Colonic mucosa (tissue), 4 donors: ENCODE measurements at places on chromosomes 12 and 14.

DNA sequence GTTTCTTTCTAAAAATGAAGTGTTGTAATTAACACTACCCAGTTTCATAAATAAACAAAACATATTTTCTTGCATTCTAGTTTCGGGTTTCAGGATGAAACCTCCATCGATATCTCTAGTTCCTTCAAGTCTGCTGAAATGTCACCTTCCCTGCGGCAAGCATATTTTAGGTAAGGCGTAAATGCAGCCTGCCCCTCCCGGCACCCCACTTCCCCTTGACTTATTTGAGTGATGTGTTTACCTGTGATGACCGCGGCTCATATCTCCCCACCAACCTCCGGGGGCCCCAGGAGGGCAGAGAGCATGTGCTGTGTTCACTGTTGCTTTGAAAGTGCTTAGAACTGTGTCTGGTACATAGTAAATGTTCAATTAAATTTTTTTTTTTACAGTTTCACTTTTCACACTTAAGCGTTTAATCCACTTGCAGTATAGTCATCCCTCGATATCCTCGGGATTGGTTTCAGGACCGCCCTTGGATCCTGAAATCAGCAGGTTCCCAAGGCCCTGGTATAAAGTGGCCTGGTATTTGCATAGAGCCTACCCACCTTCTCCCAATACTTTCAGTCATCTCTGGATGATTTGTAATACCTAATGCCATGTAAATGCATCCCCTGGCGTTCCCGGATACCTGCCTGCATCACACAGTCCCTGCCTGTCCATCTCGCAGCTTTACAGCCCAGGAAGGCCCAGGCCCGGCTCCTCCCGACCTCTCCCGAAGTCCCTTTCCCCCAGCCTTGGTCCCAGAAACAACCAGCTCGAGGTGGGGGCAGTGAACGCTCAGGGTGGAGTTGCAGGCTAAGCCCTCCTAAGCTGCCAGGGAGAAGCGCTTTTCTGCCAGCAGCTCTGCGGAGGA lies 40.2 kb upstream of the FBRSL1 start:
- DNase-seq, result no peak

DNA sequence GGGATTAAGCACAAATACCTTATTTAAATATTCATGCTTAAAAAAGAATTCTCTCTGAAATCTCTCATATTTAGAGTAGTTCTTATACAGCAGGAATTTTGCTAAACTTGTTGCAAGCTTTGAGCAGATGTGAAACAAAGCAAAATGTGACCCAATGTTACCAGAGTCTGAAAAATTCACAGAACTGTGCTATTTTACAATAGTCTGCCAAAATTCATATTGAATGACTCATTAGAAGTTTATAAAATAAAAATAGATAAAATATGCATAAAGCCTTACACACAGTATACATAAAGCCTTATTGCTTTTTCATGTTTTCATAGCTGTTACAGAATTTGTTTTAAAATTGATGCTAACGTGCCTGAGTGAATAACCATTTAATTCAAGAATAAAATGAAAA lies 17.8 kb upstream of the RHOJ start:
- no peak for DNase-seq

DNA sequence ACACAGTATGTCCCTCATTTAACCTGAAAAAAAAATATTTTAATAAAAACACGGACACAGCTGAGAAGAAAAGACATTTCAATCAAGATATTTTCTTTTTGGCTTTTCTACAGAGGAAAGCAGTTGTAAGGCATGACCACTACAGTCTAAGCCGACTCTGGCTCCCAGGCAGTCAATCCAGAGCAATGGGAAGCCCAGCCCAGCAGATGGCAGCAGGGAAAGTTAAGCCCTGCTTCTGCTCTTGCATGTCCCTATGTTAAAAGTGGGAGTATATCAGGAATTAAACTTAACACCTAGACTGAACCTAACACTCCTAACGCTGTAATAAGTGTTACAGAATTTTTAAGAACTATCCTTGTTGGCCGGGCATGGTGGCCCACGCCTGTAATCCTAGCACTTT lies 19.5 kb upstream of the HAL start:
- peak; percentile 22 for DNase-seq

GRCh38 chr12:98653866-98654493 lies 8.9 kb downstream of the APAF1 start:
- DNase-seq, result no peak

DNA sequence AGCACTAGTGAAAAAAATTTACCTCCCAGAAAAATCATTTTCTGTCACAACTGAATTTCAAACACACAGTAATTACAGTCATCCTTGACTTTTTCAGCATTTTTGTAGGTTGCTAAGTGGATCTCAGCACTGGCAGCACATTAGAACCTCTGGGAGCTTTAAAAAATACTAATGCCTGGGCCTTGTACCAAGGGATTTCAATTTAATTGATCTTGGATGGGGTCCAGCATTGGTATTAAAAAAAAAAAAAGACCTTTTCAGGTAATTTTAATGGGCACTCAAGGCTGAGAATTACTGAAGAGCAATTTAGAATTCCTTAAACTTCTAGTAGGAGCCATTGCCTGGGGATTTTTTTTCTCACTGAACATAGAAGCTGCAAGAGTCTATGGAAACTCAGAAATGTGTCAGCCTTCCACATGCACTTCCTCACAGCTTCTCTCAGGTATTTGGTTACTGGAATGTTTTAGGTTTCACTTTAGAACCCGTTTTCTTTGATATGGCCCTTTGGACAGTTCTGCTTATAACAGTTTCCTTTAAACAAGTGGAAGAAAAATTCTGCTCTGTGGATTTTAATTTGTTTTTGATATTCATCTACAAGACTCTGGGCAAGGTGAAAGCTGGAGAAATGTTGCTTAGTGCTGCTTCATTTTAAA lies 88.5 kb upstream of the DACT1 start:
- no peak for DNase-seq

GRCh38 chr12:77725611-77726010 lies 105.1 kb upstream of the NAV3 start:
- DNase-seq, result no peak

- no peak for DNase-seq
Measured at GRCh38 chr12:14326699-14327098, 38.8 kb upstream of the ATF7IP start.

DNA sequence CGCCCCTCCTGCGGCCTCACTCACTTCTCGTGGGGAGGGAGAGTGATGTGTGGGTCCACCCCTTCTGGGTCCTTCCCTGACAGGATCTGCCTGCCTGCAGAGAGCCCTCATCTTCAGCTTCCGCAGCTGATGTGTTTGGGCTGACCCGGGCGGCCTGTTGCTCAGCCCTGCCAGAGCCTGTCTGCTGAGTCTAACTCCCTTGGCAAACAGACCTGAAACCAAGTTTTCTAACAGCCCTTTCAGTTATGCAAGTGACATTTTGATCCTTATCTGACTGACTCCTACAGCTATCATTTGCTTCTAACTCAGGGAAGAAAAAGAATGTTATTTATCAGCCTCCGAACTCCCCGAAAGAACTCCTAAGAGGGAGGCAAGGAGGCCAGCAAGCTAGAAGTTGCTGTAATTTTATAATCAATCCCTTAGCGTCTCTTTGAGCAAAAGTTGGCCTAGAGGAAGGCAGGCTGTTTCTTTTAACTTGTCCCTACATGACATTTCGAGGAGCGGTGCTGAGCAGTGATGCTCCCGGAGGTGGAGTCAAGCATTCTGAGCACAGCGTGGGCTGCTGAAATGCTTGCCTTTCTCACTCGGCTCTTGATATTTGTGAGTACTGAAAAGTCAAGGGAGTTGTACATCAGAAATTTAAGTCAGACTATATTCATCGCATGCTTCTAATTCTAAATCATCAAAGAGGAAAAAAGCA lies 31.5 kb upstream of the CACNA2D4 start:
- DNase-seq, result no peak

DNA sequence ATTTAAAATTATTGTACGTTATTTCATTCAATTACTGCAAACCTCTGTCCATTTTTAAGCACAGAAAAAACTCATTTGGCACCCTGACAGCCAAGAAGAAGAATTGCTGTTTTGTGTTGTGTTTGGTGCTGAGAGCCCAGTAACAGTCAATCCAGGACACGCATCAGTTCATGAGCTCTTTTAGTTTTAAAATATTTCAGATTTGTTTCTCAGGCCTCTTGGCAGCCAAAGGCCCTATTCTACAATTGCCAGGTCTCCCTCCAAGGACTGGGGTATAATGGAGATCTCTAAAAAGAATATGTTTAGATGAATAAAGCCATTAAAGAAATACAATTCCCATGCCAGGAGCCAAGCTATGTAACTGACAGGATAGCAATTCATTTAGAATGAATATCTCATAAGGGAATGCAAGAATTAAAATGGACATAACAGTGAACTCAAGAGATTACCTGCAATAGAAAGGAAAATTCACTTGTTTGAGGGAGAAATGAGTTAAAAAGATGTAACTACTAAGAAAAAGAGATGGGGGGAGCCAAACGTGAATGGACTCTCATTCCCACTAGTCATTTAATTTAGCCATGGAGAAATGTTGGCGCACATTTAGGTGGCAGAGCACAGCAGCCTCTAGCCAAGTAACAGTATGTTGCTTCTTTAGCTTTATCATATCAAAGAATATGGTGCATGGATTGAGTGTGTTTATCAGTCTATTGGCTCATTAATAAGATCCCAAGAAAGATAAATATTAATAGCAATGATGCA lies 140.6 kb upstream of the PELI2 start:
- DNase-seq, result no peak

GRCh38 chr12:105878964-105879363 lies 259.8 kb downstream of the NUAK1 start:
- DNase-seq, result no peak

DNA sequence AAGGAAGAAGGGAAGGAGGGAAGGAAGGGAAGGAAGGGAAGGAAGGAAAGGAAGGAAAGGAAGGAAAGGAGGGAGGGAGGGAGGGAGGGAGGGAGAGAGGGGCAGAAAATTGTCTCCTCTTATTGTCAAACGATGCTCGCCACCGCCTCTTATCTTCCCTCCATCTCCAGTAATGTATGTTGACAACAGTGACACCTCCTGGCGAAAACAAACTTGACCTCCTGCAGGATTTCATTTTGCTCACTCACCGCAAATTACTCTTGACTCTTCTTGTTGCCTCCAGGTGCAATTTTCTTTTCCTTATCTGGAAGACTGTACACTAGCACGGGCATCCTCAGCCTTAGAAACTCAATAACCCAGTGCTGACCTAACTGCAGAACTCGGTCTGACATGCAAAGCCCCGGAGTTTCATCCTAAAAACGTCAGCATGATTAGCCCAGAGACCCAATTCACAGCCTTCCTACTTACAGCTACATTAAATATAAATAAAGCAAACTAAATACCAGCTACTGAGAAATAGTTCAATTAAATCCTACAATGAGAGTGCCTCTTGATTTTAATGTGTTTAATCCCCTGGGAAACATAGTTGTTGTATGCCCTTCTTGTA lies 512.4 kb upstream of the TMPO start:
- DNase-seq, result peak; percentile 24

- DNase-seq, result no peak
Measured at GRCh38 chr12:131618303-131618658, 92.6 kb upstream of the SFSWAP start.

DNA sequence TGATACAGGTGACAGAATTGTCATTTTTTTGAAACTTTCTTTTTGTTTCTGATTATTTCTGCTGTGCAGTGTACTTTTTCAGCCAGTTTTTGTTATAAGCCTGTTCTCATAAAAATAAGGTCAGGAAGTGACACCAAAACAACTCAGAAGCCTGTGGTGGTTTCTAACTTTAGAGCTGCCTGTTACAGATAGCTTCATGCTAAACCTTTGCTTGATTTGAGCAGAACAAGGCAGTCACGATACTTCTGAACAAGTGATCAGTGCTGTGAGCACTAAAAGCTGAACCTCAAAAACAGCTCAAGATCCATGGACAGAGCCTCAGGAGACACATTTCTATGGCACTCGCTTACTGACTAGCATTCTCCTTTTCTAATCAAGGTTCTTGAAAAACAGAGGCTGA lies 82.0 kb downstream of the PRKCH start:
- no peak for DNase-seq

GRCh38 chr12:124293286-124294003 lies 1.4 kb upstream of the RFLNA start:
- peak; percentile 64 for DNase-seq

DNA sequence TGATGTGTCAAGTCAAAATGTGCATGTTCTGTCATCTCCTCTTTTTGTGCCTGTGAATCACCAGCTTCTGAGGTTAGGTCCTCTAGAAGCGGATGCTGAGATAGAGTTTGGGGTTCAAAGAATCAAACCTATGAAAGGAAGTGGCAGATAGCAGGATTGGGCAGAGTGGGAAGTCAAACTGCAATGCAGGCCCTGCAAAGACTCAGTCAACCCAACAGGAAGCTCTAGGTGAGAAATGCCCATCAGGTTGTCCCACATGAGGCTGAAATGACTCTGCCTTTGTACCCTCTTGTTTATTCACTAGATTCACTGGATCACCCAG lies 4.5 kb upstream of the MIA2 start:
- no peak for DNase-seq

- DNase-seq, result no peak
Measured at GRCh38 chr12:27003421-27004381, 10.5 kb downstream of the TM7SF3 start.
